Nucleus accumbens (tissue), 56 donors: ENCODE measurements at places on chromosomes 1 and 21.

- DNase-seq: no peak
Observed at GRCh38 chr1:228006034-228006785, 588 bp upstream of the WNT3A start.

GRCh38 chr1:156368157-156368658 lies 803 bp upstream of the RHBG start:
- DNase-seq: no peak

GRCh38 chr1:51638350-51638749 lies 21.5 kb downstream of the OSBPL9 start:
- no peak for DNase-seq

- no peak for DNase-seq
Observed at GRCh38 chr1:112988367-112988766, 32.4 kb upstream of the SLC16A1 start.

DNA sequence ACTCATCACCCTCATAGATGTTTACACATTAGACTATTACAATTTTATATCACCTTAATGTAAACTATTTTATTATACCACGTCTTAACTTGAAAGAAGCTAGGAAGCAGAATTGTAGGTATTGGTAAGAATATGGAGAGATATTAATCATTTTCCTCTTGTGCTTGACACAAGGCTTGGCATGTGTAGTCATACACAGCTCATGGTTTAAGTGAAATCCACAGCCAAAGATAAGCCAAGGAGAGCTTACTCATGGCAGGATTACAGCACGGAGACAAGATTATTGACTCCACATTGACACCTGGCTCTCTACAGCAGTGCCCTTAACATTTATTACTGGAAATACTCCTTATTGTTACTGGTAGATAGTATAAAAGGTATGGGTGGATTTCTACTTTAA lies 68.4 kb upstream of the ADGRL4 start:
- no peak for DNase-seq
